ENCODE measurements at places on chromosomes 4 and X. TPM values are rescaled to one million over a fixed set of nuclear protein-coding genes. Genes with fewer than 3 reads are reported as not detected.
A peak's percentile ranks its signal among the peaks of the same experiment; 100 is the strongest.

GPR173 gene
- polyA plus RNA-seq = 1.5 TPM

PRIMPOL gene
- 12.7 TPM for polyA plus RNA-seq

ASMT gene
- 0.15 TPM for polyA plus RNA-seq

SORBS2 gene
- 493 TPM for polyA plus RNA-seq

SASH3 gene
- polyA plus RNA-seq = 6.4 TPM

AMTN gene
- not detected for polyA plus RNA-seq

HERC5 gene
- 6.5 TPM for polyA plus RNA-seq

SOX3 gene
- polyA plus RNA-seq = not detected

- no peak for DNase-seq
Measured at GRCh38 chrX:137426695-137427425, 139.1 kb upstream of the ZIC3 start.

DNA sequence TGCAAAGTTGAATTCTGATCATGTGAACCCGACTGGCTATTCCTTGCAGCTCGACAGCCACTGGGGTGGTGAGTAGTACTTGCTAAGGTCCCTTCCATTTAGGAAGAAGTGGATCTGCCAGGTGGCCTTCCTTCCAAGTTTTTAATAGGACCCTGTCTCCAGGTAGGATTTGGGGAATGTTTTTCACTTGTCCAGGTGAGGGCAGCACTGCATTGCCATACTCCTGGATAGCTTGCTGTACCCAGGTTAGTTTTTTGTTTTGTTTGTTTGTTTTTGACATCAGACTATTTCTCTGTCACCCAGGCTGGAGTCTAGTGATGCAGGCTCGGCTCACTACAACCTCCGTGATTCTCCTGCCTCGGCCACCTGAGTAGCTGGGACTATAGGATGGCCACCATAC lies 29.8 kb downstream of the SAGE1 start:
- no peak for DNase-seq

DNA sequence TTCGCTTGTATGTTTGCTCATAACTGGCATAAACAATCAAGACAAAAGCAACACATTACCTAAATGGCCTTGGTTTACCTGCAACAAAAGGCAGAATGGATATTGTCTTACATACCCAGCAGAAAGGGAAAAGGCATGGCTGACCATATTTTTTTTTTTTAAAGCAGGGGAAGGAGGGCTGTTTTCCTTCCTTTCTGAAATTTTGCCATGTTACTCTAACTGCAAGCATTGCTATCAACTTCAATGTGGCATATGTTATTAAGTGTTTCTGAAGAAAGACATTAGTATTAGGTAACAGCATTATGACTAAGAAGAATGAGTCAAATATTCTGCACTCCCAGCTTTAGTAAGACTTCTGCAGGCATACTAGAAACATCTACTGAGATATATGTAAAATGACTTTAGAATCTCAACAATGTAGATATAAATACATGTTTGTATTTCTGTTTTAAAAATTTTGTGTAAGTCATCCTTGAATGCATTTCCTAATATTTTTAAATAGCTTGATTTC lies 512.6 kb upstream of the FAM241A start:
- no peak for DNase-seq

DNA sequence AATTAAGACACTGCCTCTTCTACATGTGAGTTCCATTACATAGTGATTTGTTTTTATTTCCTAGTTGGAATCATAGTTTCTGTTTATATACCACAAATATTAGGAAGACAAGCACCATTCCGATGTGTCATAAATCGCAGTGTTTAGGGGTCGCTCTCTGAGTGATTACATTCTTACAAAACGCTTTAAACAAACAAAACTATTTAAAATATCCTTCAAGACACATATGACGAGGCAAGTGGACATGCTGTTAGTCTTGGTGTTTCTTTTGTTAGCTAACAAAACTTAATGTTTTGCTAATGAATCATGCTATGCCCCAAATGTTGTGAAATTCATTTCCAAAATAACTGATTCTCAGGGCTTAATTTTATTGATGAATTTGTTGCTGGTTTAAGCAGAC lies 1219.3 kb upstream of the PRKX start:
- no peak for DNase-seq

DNA sequence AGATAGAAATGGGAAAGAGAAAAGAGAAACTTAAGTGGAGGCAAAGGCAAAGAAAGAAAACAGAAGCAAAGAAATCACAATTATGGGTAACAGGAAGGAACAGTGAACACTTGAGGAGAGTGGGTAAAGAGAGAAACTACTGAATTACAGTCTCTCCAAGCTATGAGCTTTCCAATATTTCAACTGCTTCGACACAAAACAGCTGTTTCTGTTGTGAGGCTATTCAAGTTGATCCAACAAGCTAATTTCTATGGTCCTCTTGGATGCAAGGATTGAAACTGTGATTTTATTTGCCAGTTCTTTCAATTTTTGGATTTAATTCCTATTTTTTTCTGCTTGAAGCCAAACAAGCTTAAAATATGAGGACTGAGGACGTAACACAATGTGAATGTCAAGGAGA lies 80.5 kb upstream of the ADGRA3 start:
- peak; percentile 7 for DNase-seq

DNA sequence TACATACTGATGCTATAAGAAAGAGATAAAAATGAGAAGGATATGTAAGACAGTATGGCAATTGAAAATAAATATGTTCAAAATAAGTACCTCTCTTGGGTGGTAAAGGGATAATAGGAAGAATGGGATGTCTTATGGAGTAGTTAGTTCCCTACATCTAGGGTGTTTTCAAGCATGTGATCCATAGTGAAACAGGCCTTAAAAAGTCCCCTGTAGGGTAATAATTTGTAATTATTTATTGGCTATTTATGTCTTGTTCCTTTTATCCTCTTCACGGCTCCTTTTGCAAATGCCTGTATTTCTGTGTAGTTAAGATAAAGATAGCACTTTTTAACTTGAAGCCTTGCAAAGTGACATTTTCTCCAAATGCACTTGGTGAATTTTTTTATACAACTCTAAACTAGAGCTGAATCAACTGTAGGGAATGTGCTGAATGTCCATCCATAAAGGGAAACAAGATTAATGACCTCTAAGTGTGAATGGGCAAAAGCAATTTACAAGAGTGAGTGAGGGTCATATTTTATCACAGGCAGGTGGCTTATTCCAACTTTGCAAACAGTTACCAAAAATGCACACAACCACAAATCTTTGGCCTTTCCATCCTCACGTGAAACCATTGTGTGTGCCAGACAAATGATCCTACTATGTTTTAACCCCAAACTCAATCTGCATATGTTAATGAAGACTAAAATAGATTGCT lies 299.0 kb downstream of the KCNIP4 start:
- DNase-seq = no peak

DNA sequence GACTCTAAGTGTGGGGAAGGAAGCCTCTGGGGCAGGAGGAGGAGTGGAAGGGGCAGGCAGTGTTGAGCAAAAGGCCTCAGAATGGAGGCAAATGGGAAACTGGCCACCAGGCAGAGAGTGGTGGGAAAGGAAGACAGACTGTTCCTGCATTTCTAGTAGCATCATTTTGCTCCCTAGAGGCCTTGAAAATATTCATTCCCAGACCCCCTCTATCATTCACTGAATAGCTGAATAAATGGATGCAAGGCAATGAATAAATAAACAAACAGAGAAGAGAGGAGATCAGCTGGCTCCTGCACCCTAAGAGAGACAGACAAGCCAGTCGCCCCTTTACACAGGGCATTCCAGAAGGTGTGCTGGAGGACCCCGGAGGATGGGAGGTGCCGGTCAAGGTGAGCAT lies 511.9 kb downstream of the BCOR start:
- no peak for DNase-seq

- no peak for DNase-seq
Measured at GRCh38 chr4:139144911-139145551, 32.0 kb downstream of the ELF2 start.

- no peak for DNase-seq
Measured at GRCh38 chr4:155777971-155778735, 19.3 kb downstream of the GUCY1B1 start.

DNA sequence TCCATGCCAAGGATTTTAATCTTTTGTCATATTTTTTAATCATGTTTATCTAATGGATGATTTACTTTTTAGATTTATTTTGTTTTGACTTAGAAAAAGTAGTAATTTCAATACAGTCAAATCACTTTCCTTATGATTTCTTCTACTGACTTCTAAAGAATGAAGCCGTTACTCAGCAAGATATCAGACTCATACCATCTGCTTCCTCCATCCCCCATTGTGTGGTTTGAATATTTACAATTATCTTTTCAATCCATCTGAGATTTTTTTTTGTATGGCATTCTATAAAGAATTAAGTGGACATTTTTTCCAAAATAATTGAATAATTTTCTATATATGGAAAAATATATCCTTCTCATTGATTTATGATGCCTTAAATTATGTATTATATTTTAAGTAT lies 565.4 kb upstream of the ATOH1 start:
- DNase-seq = no peak

GRCh38 chrX:82218361-82218760 lies 1016.5 kb downstream of the SH3BGRL start:
- DNase-seq = no peak

- DNase-seq = no peak
Measured at GRCh38 chrX:48896611-48897011, 957 bp downstream of the TIMM17B start.

GRCh38 chr4:25969374-25970155 lies 55.5 kb downstream of the SMIM20 start:
- no peak for DNase-seq
